Stimulated activated CD4-positive, alpha-beta T cell treated with anti-CD3 and anti-CD28 coated beads, Interleukin-1b, Interleukin-23, amount 100 ng/mL, for 24 hours (primary cell): ENCODE measurements at places on chromosomes 7 and 10.

- no peak for DNase-seq
Observed at GRCh38 chr7:44391171-44391570, 65.8 kb upstream of the CAMK2B start.

- DNase-seq, result no peak
Observed at GRCh38 chr10:97629289-97629688, 4.0 kb downstream of the MORN4 start.

GRCh38 chr10:64288404-64288803, 767.2 kb downstream of the REEP3 start:
- DNase-seq, result no peak

DNA sequence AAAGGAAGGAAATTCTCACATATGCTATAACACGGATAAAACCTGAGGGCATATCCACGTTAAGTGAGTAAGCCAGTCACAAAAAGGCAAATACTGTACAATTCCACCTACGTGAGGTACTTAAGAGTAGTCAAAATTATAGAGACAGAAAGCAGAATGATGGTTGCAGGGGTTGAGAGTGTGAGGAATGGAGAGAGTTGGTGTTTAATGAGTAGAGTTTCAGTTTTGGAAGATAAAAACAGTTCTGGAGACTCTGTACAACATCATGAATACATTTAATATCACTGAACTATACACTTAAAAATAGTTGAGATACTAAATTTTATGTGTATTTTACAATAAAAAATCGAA, 95.1 kb downstream of the SNX13 start:
- DNase-seq, result no peak

GRCh38 chr7:91344911-91345310, 80.7 kb downstream of the FZD1 start:
- no peak for DNase-seq

- no peak for DNase-seq
Observed at GRCh38 chr7:54738737-54739136, 20.3 kb downstream of the SEC61G start.

DNA sequence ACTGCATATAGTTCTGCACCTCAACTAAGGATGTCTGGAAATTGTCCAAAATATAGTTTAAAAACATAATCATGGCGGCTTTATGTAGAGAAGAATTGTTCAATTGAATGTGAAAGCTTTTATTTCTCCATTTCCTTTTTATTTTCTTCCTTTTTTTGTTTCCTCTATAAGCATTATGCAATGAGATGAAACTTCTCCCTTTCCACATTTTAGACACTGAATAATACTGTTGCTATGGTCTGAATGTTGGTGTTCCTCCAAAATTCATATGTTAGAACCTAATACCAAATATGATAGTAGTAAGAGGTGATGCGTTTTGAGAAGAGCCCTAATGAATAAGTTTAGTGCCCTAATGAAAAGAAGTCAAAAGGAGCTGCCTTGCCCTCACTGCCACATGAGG, 175.0 kb downstream of the RNLS start:
- DNase-seq, result no peak

GRCh38 chr10:21727452-21728168, 193.6 kb downstream of the MLLT10 start:
- no peak for DNase-seq

DNA sequence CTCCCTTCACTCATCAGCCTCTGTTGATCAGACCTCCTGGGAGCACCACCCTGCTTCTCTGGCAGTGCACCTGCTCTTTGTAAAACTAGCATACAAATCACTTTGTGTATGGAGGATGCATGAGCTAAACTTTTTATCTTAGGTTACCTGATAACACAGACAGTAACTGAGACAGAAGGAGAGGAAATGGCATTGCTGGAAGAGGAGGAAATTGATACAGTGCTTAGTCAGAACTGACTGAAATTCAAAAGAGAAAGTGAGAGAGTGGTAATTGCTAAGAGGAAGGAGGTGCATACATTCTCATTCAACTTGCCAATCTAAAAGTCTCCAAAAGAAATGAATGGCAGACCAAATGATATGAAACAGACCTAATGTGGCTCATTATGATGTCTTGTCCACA, 1120.7 kb downstream of the GATA3 start:
- DNase-seq, result no peak

DNA sequence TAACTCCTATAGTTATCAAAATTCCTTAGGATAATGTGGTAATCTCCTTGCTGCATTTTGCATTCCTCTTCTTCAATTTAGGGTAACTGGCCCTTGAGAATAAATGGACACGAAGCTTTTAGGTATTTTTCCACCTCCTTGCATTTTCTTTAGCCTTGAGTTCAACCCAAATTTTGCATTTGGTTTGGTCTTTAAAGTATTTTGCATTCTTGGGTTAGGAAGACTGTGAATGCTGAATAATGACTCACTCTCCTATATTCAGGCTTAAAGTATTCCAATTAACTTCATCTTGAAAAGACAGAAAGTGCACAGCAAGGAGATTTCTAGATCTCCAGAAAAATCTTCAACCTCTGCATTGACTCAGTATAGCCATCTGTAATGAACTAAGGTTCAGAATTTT, 47.3 kb downstream of the TFPI2 start:
- DNase-seq, result no peak

GRCh38 chr7:111873963-111874690, 311.8 kb upstream of the IMMP2L start:
- no peak for DNase-seq

- no peak for DNase-seq
Observed at GRCh38 chr7:134724606-134725005, 54.8 kb upstream of the CALD1 start.

DNA sequence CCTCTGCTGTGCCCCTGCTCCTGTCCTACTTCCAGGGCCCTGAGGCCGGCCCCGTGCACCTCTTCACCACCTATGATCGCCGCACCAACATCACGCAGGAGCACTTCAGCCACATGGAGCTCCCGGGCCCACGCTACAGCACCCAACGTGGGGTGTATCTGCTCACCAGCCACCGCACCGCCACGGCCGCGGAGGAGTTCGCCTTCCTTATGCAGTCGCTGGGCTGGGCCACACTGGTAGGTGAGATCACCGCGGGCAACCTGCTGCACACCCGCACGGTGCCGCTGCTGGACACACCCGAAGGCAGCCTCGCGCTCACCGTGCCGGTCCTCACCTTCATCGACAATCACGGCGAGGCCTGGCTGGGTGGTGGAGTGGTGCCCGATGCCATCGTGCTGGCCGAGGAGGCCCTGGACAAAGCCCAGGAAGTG, 1.8 kb downstream of the RBP3 start:
- DNase-seq, result no peak

- DNase-seq, result no peak
Observed at GRCh38 chr10:20017961-20018360, 201.7 kb downstream of the PLXDC2 start.

DNA sequence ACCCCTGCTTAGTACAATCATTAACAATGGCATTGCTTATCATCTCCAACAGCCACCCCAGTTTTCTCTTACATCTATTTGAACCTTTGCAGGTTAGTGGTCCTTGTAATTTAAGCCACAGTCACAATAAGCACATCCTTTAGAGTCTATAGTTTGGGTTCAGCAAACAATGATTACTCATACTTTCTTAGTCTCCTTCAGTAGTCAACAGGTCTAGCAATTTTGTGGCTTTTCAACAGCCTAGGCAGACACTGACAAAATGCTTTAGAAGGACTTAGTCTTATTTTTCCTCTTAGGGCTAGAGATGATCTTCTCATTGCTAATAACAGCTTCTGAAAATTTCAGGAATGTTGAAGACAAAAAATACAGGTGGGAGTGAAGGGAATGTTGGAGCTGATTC, 32.3 kb upstream of the FAM204A start:
- no peak for DNase-seq

GRCh38 chr10:33336582-33337325, 2.3 kb upstream of the NRP1 start:
- no peak for DNase-seq

- DNase-seq, result no peak
Observed at GRCh38 chr7:128974241-128974934, 36.7 kb downstream of the IRF5 start.

DNA sequence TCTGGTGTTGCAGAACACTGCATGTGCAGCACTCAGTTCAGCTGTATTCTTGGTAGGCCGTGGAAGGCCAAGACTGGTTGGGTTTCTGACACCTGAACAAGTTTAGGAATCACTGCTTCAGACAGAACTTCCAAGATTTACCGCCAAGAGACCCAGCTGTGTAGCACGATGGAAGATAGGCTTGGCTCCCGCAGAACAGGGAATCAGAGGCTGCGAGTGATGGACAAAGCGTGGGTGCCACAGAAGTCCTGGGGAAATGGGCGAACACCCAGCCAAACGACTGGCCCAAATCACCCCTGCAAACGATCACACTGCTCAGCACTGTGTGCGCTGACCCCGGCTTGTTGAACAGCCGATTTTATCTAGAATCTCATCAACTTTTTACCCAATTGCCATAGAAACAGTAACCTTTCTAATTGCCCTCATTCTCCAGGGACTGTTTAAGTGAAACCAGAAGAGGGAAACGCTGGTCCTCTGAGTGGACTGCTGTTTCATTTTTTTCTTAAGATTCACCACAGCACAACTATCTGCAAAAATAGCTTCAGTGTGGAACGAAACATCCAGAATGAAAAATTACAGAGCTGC, 17.9 kb downstream of the ZFAND2A start:
- DNase-seq, result no peak

DNA sequence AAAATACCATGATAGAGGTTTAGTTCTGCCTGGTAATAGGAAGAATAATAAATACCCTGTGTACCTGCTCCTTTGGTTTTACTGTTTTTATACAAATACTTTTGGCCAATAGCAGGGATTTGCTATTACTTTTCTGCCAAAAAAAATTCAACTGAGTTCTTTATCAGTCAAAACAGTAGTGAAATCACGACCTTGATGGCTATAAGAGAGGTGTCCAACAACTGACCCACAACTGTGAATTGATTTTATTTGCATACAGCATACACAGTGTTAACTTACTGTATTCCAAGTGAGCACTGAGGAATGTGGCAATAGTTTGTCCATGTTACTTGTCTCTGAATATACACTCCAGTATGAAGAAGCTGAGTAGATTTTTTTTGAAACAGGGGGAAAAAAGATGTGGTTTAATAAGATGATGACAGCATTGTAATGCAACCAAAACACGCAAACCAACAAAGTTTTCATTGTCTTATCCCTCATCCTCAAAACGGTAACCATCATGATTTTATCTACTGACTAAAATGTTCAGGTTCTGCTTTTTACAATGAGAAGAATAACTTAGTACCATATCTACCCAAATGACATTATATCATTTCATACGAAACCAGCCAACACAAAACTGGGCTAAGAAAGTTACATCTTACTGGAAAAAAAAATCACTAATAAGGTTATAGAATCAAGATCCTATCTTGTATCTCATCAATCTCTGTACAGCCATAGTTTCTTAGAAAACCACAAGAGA, 63.3 kb downstream of the GSAP start:
- DNase-seq, result no peak

GRCh38 chr10:34544400-34544799, 270.7 kb downstream of the PARD3 start:
- no peak for DNase-seq

DNA sequence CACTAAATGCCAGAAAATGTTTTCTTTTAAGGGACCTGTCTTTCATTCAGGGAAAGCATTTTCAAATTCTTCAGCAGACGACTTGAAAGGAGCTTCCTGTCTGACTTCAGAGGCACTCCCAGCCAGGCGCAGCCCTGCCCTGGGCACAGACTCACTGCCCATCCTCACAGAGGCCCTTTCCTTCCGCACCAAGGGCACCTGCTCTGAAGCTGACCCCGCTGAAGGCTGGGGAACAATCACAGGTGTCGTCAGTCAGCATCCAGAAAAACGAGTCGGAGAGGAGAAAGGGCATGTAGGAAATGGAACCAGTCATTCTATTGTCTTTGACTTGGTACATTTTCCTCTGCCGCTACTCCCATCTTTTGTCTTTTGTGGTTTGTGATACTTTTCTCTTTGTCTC, 125.3 kb upstream of the PARD3 start:
- no peak for DNase-seq

DNA sequence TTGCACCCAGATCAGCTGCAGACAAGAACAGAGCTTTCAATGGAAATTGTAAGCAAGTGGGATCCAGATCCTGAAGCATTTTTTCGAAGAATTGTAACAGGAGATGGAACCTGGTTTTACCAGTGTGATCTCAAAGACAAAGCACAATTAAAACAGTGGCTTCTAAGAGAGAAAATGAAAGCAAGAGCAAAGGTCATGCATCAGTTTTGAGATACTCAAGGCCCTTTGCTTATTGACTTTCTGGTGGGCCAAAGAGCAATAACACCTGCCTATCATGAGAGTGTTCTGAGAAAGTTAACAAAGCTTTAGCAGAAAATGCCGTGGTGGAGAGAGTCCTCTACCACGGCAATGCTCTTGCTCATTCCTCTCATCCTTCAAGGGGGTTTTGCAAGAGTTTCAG, 194.8 kb downstream of the TMEM178B start:
- DNase-seq, result no peak

- DNase-seq, result no peak
Observed at GRCh38 chr10:122632031-122632430, 67.6 kb downstream of the C10orf120 start.

DNA sequence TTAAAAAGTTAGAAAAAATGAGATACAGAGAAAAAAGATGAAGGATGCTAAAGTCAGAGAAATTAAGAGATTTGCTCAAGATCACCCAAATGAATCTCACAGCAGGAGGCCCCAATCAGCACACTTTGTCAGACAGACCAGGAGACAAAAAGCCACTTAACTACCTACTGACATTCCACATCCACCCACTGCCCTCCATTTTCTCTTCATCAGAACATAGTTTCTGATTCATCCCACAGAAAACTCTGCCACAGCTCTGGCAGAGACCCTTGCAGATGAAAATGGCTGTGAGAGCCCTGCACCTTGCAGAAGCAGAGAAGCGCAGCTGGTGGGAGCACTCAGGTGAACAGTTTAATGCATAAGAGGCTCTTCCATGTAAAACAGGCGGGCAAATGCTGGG, 26.6 kb downstream of the DGKI start:
- no peak for DNase-seq

DNA sequence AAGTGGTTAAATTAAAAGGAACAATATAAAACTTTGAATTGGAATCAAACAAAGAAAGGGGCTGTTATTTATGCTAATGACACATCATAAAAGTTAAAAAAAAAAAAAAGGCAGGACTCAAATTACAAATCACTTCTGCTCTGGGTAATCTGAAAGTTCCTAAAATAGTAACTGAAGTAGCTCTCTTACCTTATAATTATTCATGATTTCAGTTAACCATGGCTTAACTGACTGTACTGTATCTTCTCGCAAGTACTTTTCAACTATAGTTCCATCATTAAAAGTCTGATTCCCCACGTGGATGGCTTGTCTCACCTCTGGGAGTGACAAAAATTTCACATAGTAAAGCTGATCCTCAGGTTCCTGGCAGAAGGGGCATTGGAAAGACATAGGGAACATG, 82.5 kb downstream of the CPVL start:
- DNase-seq, result no peak

DNA sequence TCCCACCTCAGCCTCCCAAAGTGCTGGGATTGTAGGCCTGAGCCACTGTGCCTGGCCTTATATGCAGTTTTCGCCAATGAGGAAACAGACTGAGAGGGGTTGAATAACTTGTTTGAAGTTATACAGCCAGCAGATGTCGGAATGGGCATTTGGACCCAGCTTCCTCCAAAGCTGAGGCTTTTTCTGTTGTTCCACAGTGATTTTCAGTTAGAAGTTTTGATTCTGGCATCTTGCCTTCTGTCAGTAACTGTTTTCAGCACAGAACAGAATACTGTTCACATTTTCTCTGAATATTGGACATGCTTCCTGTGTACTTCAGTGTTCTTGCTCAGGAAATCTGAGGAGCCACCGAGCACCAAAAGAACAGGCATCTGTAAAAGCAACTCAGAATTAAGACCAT, 287.2 kb downstream of the CAMK1D start:
- DNase-seq, result no peak

GRCh38 chr7:155380221-155380861, 77.6 kb upstream of the EN2 start:
- DNase-seq, result peak; percentile 39
